Activated CD4-positive, alpha-beta T cell treated with anti-CD3 and anti-CD28 coated beads, Interleukin-2, amount 10 ng/mL, durations not matched to agents 7 days and 5 days (primary cell): ENCODE measurements at places on chromosomes 7 and 10.

- DNase-seq: no peak
These were observed 30.4 kb downstream of the ZNF92 start for GRCh38 chr7:65404020-65404419.

- DNase-seq: no peak
These were observed 13.9 kb downstream of the CREB3L2 start for GRCh38 chr7:137987968-137988367.

DNA sequence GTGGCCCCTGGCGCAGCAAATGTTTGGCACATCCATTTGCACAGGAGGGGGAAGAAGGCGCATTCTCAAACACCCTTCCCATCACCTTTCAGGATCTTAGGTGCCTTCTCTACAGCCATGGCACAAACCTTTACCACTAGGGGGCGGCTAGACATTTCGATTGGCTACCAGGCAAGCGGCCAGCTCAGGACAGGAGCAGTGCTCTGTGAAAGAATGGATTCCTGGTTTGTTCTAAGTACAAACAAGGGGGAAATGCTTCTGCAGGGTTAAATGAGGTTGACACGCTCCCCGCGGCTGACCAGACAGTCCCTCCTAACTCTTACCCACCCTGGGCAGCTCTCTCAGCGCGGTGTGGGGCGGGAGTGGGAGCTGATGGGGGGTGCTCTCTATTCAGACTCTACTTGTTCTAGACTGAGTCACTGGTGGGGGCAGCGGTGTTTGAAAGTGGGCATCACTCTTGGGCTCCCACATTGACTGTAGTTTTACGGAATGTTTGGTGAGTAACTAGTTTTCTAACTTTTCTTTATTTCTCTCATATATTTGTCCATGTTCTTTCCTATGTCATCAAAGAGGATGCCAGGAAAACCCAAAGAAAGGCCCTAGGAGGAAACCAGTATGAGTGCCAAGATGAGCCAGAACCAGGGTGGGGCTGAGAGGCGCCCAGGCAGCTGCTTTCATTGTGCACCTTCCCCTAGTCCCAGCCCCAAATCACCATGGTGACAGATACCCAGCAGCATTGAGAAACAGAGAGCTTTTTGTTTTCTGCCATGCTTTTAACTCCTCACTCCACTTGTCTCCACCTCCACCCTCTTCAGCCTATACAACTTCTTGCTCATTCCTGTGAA is 61.4 kb upstream of the GPR158 start:
- peak; percentile 55 for DNase-seq

DNA sequence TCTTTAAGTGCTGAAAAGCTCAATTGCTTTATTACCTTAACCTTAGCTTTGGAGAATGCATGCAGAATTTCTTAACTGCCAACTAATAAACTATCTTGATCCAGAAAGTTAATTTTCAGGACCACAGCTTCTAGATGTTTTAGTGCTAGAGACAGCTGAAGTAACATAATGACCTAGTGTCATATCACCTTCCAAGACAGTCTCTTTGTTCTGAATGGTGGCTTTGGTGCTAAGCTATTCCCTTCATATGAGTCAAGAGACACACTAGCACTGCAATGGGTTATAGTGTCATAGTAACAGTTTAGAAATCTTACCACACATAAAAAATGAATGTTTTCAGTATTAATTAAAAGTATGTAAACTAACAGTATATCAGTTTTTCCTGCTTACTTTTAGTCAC is 115.4 kb upstream of the LRRN3 start:
- no peak for DNase-seq

DNA sequence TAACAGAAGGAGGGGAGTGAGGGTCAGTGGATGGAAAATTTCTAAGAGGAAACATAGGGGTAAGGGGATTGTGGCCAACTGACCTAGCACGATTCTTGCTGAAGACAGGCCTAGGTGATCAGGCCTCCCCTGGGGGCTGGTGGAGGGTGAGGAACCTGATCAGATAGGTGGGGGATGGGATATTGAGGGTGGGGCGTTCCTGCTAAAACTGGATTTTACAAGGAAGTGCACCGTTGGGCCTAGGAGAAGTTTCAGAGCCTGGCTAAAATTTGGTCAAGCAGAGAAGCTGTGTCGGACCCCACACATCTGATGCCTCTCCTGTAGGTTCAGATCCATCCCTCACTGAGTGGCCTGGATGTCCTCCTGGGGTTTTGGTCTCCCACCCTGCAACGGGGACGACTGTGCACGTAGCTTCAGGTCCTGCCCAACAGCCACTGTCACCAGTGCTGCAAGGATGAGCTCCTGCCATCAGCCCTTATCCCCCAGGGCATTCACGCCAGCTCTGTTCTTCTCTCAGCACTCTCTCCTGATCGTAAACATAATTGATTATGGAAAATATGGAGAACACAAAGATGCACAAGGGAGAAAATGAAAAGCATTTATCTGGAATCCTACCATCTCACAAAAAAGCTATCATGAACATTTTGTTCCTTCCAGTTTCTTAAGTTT is 89.9 kb downstream of the ADCY1 start:
- DNase-seq: no peak

DNA sequence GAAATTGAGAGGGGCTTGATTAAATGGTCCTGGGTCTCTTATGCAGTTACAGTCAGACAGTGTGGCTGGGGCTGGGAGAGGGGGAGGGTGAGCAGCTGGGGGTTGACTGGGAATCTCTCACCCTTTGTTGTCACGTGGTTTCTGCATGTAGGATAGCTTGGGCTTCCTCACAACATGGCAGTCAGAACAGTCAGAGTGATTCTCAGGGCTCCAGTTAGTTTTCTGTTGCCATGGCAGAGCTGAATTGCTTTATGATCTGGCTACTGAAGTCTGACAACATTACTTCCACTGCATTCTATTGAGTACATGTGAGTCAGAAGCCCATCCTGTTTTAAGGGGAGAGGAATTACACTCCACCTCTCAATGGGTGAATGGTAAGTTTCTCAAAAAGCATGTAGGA is 102.7 kb downstream of the WDR11 start:
- no peak for DNase-seq
